ENCODE measurements at places on chromosomes 5 and 9.

DNA sequence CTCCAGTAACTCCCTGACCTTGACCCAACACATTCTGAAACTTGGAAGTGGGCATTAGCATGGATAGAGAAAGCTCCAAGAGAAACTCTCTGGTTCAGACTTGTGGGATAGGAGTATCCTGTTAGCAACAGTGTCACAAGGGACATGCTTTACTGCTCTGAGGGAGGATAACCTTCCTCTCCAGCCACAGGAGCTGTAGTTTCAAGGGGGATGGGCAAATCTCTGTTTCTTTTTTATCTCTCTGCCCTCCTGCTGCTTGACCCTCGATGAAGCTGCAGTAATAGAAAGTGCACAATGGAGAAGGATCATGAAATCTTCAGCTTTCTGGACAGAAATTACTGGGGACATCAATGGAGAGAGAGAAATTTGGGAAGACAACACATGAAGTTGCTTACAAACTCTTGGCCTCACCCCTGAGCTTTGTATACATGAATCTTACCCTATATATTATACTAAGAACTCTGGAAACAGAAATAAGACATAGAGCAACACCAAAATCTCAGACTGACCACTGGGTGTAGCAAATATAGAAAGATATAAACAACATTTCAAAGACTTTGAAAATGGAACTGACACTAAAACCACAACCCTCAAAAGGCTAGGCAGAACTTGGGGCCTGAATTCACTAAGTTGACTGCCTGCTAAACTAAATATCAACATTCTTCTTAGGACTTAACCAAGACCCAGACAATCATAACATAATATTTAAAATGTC is 471.0 kb upstream of the MEF2C start:
- no peak for DNase-seq

GRCh38 chr5:33649549-33650482 is 209.1 kb downstream of the TARS1 start:
- DNase-seq: no peak

GRCh38 chr5:177314376-177315342 is 3.0 kb upstream of the MXD3 start:
- DNase-seq: no peak

GRCh38 chr5:11531811-11532555 is 372.3 kb downstream of the CTNND2 start:
- DNase-seq: no peak

DNA sequence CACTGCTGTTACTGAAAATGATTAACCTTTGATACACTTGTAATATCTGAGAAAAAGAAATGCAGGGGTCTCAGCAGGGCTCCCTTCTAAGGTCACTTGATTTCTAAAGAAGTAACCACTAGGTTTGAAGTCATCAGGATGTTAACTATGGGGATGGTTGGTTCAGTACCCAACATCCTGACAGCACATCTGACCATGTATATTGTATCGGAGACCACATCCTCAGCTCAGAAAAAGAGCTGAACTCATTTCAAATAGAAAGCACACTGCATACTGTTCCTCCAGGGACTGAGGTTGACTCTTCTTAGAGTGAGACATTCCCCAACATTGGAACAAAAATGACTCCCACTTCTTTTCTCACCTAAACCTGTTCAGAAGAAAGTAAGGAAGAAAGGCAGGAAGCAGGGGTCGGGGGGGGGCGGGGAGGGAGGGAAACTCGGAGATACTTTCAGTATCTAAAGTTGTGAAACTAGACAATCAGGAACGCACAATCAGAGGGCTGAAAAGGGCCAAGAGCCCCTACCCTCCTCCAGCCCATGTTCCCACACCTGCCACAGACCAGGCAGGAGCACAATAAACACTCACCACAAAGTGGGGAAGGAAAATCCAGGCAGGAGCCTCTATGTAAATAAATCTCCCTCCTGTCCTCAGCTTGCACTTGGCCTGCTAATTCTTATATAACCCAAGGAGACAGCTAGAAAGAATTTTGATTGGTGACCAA is 730 bp upstream of the GZMA start:
- DNase-seq: no peak

- DNase-seq: no peak
Measured at GRCh38 chr9:3386753-3387152, 139.0 kb downstream of the RFX3 start.

GRCh38 chr5:124554746-124555578 is 191.5 kb downstream of the ZNF608 start:
- DNase-seq: no peak

GRCh38 chr9:136645903-136646754 is 16.6 kb upstream of the EGFL7 start:
- no peak for DNase-seq

DNA sequence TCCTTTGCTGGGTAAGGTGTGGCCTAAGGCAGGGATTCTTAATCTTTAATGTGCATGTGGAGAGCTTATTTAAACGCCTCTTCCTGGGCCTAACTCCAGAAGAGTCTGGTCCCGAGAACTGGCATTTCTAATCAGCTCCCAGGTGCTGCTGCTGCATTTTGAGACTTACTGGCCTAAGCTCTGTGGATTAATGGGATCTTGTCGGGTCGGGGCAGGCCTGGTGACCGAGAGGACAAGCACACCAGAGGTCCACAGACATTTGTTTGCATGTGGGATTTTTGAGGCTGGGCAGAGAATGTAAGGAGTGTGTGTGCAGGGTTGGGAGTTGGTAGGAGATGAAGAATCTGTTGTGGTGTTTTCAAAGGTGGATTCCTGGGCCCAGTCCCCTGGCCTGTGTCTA is 95.0 kb upstream of the DAP start:
- DNase-seq: no peak

- DNase-seq: no peak
Measured at GRCh38 chr5:66680804-66681203, 84.6 kb downstream of the MAST4 start.
